HL-60 (cell line): ENCODE measurements at places on chromosomes 3 and 15.
A peak's percentile ranks its signal among the peaks of the same experiment; 100 is the strongest.

GRCh38 chr3:100270215-100270583 is 9.4 kb downstream of the TBC1D23 start:
- DNase-seq = no peak

GRCh38 chr15:61237400-61237799 is 8.3 kb upstream of the RORA start:
- no peak for DNase-seq

DNA sequence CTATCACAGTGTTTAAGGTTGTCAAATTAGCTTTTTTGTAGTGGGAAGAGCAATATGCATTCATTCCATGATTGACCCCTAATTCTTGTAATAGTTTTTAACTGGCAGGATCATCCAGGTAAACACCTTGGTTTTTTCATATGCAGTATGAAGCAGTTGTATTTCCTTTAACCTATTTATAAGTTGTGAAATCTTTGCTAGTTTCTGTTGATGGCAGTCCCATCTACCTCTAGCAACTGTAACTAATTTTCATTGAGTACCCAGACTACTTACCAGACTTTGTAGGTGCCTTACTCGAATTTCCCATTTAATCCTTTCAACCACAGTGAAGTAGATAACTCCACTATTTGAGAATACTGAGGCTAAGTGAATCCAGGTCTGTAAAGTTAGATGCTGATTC is 6.1 kb downstream of the FXR1 start:
- no peak for DNase-seq

DNA sequence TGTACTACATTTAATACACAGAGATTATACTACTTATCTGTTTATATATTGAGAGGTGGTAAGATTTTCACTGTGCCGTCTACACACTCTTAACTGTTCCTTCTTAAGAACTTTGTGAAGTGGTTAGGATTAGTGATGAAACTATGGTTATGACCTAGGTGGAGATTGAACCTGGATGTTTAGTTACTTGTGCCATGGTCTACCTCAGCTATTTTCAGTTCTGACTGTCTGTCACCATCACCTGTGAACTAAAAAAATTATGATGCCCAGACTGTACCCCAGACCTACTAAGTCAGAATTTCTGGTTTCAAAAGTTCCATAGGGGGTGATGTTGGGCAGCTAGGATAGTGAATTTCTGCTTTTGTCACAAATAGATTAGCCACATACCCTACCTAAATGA is 6.4 kb downstream of the RASA2 start:
- DNase-seq = no peak

GRCh38 chr3:185766329-185767001 is 58.4 kb downstream of the IGF2BP2 start:
- DNase-seq = no peak

- DNase-seq = no peak
Observed at GRCh38 chr3:126897943-126898342, 85.0 kb upstream of the PLXNA1 start.

DNA sequence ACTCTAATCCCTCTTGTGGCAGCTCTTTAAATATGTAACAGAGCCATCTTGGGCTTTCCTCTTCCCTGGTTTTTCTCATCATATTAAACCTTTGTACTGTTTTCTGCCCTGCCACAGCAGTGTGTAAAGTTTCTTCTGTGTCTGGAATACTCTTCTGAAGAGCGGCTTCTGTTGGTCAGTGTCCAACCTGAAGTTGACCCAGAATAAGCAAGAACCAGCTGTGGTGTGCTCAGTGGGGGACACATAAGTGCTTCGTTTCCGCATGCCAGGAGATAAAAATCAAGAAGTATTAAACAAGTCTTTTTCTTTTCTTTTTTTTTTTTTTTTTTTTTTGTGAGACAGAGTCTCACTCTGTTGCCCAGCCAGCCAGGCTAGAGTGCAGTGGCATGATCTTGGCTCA is 173.2 kb upstream of the CHRM5 start:
- no peak for DNase-seq

DNA sequence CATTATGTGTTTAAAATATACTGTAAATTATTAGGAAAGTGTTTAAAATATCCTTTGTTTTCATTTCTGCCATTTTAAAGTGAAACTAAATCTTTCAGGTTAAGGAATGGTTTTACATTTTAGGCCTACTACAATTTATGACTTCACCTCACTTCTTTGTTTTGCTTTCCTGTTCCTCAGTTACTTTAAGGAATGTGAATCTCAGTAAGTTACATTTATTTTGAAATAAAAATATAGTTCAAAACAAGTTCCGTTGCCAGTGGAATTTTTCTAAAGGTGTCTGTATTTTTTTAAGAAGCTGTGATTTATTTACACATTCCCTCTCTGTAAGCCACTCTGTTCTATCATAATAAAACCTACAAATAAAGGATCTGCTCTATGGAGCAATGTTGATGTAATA is 630.9 kb upstream of the AGTR1 start:
- DNase-seq = no peak

GRCh38 chr3:193330555-193331204 is 47.9 kb downstream of the ATP13A5 start:
- DNase-seq = no peak

- DNase-seq = no peak
Observed at GRCh38 chr3:187661267-187661666, 8.9 kb downstream of the SST start.

DNA sequence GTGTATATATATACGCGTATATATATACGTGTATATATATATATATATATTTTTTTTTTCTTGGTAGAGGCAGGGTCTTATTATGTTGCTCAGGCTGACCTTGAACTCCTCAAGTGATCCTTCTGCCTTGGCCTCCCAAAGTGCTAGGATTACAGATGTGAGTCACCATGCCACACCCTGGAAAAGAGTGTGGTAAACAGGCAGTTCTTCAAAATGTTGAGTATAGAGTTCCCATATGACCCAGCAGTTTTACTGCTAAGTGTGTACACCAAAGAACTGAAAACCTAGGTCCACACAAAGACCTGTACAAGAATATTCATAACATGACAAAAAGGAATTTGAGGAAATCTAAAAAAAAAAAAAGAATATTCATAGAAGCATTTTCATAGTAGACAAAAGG is 71.8 kb upstream of the GCNT3 start:
- DNase-seq = peak; percentile 21

DNA sequence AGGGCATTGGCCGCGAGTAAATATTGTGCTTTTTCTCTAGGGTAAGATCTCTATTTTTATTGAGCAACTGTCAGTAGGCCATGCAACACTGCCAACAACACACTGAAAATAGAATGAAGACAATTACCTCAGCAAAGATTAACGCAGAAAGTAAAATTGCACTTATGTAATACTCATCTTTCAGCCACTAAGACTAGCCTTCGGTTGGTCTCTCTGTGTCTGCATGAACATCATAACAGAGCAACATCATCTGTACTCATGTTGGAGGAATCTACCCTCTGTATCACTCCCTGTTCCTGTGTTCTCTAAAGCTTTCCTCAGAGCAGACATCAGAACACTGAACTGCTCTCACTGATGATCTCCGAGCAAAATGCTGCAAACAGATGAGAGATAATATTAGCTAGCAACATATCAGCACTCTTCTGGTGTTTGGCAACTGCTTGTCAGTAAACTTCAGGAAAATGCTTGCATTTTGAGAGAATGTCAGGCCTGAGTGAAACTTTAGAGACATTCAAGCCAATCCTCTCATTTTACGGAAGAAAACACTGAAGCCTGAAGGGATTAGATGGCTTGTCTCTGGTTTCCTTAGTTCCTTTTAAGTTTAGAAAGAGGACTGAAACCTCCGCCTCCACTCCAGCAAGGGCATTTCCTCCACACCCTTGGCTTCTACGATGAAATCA is 8.4 kb upstream of the LRRC3B start:
- DNase-seq = no peak

DNA sequence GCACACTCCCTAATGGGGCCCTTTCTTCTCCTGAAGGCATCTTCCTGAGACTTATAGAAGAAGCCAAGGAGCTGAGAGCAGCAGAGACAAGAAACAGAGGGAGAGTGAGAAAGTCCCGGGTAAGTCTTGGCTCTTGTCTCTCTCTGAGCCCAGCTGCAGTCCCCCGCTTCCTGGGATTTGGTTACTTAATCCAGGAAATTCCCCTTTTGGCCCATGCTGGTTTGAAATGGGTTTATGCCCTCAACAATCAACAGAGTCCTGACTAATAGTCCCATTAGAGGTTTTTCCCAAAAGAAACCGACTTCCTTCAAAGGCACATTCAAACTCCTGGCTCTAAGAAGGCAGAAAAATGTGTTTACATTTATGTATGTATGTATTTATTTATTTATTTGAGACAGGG is 22.0 kb downstream of the TMEM158 start:
- no peak for DNase-seq

GRCh38 chr3:124397088-124397487 is 333.2 kb upstream of the UMPS start:
- no peak for DNase-seq

GRCh38 chr3:128060473-128061381 is 8.5 kb downstream of the SEC61A1 start:
- no peak for DNase-seq

DNA sequence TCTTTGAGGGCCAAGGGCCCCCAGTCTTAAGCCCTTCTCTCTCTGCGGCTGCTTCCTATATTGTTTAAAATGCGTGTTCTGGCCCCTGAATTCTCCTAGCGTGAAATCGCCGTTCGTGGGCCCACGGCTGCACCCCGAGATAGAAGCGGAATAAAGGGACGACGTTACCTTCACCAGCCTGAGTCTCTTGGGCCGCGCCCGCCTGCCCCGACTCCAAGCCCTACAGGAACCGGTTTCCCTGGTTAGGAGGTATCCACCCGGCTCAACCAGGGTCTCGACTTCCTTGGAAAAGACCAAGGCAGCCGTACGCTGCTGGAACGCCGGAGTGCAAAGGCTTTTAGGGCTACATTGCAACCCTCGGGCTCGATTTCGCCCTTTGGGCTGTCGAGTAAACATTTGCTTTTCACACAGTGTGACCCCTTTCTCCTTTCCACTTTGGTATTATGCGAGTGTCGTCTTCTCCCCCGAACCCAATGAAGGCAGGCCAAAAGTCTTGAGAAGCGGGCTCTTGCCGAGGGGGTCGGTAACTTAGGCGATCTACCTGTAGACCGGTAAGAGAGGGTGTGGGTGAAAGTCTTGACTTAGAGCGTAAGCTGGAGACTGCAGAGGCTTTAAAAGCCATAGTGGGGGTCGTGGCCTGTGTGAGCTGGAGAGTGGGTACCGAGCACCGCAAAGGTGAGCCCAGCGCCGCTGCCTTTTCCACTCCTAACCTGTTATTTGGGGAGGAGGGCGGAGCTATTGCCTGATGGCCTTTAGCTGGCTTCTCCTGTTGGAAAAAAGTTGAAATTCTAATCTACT is 2.0 kb downstream of the TRIM71 start:
- no peak for DNase-seq

DNA sequence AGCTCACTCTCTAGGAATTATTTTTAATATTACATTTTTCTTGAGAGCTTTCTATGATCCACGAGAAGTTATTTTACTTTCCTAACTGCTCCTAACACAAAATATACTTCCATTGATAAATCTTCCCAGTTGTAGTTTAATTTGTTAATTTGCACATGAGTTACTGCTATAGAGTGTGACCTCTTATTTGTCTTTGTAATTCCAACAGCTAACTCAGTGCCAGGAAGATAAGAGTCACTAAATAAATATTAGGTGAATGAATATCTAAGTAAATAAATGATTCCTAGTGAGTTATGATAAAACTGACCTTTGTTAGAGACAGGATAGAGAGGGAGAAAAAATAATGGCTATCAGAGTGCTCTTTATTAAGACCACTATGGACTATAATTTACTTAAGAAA is 319.9 kb downstream of the NAALADL2 start:
- no peak for DNase-seq

DNA sequence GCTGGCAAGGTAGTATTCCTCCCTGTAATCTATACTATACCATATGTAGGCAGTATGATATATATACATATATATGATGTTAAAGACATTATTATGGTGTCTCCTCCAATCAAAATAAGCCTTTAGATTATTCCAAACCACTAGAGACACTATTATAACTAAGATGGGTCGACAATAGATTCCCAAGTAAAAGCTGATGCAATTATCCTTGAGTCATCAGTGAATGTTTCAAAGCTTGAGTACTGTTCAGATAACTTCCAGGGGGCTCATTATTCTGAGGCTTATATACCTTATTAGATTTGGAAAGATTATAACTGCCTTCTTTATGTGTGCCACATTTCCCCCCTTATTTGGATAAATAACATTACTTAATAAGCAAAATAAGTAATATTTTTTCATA is 11.9 kb upstream of the C3orf38 start:
- no peak for DNase-seq
